Fibroblast of upper back skin (primary cell): ENCODE measurements at places on chromosomes 7 and 10.

DNA sequence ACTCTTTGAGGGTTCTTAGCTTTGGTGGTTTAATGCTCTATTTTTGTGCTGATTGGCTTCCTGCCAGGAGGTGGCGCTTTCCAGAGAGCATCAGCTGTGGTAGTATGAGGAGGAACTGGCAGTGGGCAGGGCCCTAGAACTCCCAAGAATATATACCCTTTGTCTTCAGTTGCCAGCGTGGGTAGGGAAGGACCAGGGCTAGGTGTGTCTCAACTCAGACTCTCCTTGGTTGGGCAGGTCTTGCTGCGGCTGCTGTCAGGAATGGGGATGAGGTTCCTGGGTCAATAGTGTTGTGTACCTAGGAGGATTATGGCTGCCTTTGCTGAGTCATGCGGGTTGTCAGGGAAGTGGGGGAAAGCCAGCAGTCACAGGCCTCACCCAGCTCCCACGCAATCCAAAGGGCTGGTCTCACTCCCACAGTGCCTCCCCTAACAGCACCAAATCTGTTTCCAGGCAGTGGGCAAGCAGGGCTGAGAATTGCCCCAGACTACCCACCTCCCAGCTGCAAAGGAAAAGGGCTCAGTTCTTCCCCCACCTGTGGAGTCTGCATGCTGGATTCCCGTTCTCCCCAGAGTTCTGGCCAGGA lies 191.5 kb downstream of the PHTF2 start:
- no peak for DNase-seq

GRCh38 chr10:84293574-84294016 lies 34.8 kb upstream of the CCSER2 start:
- DNase-seq, result no peak

DNA sequence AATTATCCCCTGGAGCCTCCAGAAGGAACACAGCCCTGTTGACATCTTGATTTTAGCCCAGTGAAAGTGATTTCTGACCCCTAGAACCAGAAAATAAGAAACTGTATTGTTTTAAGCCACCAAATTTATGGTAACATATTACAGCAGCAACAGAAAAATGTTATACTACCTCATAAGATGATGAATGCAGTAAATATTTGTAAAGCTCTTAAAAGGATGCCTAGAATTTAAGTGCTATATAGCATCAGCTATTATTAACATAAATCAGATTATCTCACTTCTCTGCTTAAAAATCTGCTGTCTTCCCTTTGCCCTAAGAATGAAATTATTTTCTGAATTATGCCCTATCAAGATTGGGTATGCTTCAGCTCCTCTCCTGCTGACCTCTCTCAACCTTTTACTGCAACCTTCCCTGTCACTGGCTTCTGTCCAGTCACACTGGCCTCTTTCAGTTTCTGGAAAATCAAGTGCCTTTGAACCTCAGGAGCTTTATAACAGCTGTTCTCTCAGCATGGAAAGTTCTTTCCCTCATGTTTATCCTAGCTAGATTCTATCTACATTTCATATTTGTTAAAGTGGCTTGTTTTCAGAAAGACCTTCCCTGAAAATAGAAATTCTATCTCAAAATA lies 78.9 kb downstream of the GPR37 start:
- DNase-seq, result no peak

DNA sequence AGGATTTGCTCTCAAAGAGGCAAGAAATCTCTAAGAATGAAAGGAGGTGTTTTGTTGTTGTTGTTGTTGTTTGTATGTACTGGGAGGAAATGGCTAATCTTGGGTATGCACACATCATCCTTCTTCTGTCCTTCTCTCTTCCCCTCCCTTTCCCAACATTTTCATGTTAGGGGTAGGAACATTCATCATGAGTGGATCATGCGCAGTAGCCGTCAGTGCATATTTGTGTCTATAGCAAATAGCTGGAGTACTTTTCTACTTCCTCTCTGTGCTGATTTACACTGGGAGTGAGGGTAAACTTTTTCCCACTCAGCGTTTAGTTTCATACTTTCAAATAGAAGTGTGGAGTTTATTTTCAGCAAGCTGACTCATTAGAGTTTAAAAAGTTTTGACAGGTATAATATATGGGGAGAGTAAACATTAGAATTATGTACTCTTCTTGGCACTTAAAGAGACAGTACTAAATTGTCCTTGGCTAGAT lies 80.5 kb upstream of the PRKG1 start:
- DNase-seq, result peak; percentile 86

- DNase-seq, result no peak
Measured at GRCh38 chr7:49866910-49867309, 93.5 kb downstream of the VWC2 start.

GRCh38 chr7:158026636-158027265 lies 560.9 kb downstream of the PTPRN2 start:
- DNase-seq, result no peak

GRCh38 chr7:74049997-74050798 lies 22.2 kb downstream of the ELN start:
- DNase-seq, result no peak

DNA sequence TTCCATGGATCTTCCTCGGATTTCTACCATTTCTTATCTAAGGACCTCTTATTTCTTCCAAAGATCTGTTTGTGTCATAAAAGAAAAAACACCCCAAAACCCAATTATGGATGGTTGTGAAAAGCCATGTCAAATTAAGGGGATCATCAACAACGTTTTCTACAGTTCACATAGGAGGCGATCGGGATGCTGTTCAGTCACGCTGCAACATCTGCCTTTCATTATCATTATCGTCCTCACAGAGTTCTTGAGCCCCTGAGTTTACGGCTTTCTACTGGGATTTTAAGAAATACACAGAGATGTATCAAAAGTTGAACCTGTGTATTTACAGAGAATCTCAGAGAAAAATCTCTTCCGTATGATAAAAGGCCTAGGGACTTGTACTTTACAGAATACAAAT lies 101.4 kb downstream of the GRM8 start:
- DNase-seq, result no peak

GRCh38 chr7:94298943-94299342 lies 95.8 kb upstream of the COL1A2 start:
- peak; percentile 87 for DNase-seq

DNA sequence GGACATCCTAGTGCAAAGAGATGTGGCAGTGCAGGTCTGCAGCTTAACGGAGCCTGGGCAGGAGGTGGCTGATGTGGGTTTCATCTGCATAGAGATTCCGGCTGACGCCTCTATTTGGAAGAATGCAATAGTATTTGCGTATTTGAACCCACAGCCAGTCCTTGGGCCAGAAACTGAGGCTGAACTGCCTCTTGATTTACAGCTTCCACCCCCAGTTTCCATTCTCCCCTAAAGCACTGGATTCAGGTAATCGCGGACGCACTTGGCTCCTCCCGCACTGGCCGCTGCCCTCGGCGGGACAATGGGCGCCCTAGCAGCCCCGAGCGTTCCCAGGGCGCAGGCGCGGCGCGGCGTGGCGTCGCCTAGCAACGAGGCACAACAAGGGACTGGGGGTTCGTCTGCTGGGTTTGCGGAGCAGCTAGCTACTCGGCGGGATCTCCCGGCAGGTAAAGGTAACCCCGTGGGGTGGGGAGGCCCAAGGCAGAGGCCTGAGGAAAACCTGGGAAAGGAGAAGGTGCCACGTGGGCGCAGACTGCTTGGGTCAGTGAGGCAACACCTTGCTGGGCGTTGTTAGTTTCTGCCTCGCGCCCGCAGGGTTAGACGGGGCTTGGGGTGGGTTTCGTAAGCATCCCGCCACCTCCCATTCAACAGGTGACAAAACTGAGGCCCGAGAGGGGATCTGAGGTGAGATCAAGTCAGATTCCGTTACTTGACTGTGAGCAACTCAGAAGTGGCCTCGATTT lies at the start of gene ARMC3:
Gene ARMC3 (plus strand): TSS at position 393 of the 743 bp plus-strand sequence. CDS start 3,944 bp downstream, outside the sequence.
- DNase-seq, result peak; percentile 49

DNA sequence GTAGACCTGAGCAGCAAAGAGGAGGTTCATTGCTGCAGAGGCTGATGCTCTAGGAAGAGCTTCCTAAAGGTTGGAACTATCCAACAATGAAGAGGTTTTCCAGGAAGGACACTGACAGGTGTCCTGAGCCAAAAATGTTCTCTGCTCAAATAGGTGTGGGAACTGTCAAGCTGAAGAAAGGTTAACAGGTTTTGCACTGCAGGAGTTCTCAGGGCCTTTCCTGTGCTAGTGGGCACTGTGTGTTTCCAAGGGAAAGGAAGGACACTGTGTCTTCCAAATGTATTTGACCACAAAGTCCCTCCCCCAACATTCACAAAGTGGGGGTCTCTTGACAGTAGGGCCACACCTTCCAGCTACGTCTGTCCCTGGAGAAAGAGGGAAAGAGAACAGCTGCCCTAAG lies 4.0 kb downstream of the ZCCHC24 start:
- no peak for DNase-seq

DNA sequence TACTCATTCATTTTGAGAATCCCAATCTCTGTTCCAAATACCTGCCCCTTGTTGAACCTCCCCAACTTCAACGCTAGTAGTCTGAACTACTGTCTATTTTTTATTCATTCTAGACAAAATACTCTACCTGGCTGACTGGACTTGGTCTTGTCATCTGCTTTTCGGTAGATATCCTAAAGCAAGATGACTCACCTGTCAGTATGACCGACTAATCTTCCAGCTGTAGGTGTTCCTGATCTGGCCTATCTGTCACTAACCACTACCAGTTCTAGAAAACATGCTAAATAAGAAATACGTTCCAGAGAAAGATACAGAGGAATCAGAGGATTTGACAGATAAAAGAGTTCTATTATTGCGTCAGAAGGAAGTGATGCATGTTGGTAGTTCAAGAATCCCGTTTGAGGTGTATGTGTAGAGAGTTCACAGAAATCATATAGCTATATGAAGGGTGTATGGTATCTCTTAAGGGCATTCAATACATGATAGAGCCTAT lies 81.1 kb downstream of the IDE start:
- no peak for DNase-seq

DNA sequence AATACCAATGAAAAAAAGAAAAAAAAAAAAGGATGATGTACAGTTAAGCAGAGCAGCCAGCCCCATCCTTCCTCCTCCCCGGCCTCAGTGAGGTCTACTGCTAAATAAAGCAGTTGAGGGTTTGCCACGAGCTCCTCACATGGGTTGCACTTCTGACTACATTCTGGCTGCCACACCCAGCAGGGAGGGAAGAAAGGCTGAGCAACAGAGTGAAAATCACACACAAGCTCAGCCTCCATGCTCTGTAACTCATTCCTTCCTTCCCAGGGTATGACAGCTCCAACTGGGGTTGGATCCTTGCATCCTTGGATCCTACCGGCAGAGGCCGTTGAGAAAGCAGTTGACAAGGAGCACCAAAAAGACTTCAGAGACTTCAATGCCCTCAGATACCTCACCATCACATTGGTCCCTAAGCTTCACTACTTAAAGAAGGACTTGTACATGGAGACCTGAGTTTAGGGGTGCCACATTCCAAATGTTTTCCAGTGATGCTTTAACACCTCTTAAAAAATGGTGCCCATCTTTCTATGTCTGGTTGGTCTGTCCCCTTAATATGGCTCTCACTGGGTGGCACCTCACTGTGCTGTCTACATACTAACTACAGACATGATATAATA lies 52.9 kb upstream of the PIK3CG start:
- no peak for DNase-seq

DNA sequence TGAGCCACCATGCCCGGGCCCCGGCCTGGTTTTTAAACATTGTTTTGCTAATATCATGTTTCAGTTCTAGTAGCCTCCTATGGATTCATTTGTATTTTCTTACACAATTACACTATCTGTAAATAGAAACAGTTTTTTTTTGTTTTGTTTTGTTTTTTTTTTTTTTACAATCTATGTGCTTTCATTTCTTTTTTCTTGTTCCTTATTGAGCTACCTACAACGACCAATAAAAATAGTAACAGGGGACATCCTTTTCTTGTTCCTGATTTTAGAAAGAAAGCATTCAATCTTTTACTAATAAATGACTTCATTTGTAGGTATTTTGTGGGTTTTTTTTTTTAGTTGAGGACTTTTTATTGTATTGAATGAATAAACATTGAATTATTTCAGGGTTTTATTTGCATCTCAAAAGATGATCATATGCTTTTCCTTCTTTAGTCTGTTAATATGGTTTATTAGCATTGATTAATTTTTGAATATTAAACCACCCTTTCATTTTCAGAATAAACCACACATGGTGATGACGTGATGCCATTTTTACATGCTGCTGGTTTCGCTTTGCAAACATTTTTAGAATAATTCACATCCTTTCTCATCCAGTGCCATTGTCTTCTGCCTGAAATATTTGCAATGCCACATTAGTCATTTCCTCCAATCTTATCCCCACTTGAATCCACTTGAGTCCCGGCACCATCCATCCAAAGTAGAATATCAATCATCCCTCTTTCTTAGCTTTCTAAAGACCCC lies 18.1 kb upstream of the AKR1E2 start:
- peak; percentile 89 for DNase-seq

- DNase-seq, result no peak
Measured at GRCh38 chr7:98217623-98218582, 6.7 kb downstream of the BHLHA15 start.

DNA sequence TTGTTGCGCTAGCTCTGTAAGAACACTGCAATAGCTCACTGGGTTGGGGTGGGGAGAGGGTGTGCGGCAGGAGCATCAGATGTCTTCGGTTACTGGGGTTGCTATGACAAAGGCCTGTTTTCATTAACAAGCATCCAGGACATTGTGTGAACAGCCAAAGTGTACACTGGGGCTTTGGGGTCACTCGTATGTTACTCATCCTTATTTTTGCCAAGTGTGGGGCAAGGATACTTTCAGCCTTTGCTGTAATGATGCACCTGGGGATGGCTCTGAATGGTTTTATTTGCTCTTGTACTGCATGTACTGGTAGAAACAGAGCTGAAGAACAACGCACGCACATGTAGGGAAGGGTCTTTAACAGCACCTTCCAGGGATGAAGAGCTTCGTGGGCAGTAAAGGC lies 73.0 kb upstream of the AFAP1L2 start:
- DNase-seq, result peak; percentile 21

DNA sequence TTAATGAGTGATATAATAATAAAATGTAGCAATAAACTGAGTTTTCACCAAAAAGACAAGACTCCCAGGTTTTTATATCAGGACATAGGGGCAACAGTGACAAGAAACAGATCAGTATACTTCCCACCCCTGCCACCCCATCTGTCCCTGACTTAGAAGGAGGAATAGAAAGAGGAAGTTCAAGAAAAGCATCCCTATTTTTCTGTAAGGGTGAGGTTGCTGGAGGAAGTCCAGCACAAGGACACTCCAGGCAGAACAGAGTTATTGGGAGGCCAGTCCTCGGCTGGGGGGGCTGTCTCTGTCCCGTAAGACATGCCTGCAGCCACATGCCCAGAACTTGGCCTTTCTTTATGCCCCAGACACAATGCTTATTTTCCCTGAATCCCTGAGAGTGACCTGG lies 16.5 kb upstream of the TLX1 start:
- no peak for DNase-seq

DNA sequence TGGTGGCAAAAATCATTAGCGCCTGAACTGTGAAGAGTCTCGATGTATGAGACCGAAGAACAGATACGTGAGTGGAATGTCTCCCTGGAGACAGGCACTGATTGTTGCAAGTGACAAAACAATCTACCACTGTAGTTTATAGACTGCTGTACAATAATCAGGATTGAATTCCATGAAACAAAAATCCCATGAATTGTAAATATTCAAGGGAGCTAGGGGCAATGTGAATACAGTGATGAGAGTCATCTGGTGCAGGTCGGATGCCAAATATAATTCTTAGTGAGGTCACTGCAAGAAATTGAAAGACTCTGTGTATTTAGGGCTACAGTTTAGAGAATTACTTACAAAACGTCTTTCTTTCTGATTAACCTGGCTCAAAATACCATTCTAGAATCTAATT lies 594.4 kb upstream of the VSTM2A start:
- DNase-seq, result no peak
